ENCODE measurements at places on chromosomes 3 and 15.

- no peak for DNase-seq
Measured at GRCh38 chr3:42511201-42511600, 8.8 kb downstream of the VIPR1 start.

DNA sequence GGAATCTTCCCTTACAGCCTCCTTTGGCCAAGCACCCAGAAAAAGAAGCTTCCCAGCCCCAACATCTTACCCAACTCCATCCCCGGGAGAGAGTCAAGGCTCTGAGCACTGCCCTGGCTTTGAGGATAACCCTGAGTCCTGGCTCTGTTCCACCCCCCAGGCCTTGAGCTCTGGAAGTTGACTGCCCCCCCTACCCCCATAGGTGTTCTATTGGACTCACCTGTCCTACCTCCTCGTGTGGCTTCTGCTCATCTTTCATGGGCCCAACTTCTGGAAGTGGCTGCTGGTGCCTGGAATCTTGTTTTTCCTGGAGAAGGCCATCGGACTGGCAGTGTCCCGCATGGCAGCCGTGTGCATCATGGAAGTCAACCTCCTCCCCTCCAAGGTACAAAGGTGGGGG lies 22.3 kb downstream of the NOX5 start:
- DNase-seq = no peak

- DNase-seq = no peak
Measured at GRCh38 chr3:43748645-43749044, 57.9 kb downstream of the ABHD5 start.

GRCh38 chr3:53123510-53123909 lies 6.7 kb downstream of the RFT1 start:
- no peak for DNase-seq

GRCh38 chr15:23564821-23565394 lies 566 bp upstream of the MKRN3 start:
- DNase-seq = peak; percentile 87

- DNase-seq = no peak
Measured at GRCh38 chr3:133138017-133138416, 99.8 kb downstream of the TMEM108 start.

GRCh38 chr3:158492685-158493084 lies 78.3 kb upstream of the MLF1 start:
- no peak for DNase-seq

DNA sequence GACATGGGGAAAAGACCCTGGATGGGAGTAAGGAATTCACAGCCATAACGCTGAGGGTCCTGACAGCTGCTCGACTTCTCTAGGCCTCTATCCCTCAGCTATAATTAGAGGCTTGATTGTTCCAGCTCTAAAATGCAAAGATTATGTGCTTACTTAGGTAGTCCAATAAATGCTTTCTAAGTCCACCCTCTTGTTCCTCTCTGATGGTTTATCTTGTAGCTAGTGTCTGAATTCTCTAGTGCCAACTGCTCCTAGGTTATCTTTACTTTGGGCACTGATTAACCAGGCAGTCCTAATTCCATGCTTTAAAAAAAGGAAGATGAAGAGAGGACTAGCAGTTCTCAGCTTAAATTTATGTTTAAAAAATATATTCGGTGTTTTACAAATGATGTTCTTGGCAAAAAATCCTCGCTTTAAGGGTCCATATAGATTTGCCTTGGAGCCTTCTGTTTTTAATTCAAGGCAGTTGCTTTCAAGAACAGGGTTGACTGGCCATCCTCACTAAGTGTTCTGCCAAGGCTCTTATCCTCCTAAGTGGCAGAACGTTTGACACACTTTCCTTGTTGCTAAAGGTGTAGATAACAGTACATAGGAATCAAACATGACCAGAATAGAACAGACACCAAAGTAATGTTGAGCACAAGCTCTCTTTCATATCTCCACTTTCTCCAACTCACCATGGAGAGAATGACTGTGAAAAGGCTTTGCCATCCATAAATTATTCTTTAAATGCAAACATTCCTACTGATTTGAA lies 60.6 kb downstream of the THRB start:
- DNase-seq = no peak

- DNase-seq = no peak
Measured at GRCh38 chr15:68618908-68619698, 40.3 kb downstream of the CORO2B start.

GRCh38 chr15:83115831-83116565 lies 8.6 kb downstream of the TM6SF1 start:
- no peak for DNase-seq

DNA sequence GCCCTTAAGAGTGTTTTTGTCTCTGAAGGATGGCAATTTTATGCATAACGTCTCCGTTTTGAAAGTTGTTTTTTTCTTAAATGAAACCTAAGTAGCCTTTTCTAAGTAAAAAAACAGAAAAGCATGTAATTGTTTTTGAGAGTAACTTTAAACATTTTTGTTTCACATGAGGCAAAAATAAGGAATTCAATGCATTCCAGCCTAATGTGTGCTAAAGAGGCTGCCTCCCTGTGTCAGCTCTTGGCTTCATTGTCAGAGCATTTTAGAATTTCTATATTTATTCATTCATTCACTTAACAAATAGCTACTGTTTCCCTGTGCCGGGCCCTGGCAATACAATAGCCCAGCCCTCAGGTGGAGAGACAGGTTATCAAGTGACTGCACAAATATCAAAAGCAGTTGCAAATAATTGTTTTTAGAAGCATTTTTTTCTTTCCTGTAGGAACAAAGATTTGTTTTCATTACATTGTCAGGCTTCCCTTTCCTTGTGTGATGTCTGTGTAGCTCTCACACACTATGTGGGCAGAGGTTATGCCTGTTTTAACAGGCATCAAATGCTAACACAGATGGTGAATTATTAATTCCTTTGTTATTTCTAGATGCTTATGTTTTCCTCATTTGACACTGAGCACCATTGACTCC lies 81.9 kb downstream of the CCK start:
- DNase-seq = no peak

DNA sequence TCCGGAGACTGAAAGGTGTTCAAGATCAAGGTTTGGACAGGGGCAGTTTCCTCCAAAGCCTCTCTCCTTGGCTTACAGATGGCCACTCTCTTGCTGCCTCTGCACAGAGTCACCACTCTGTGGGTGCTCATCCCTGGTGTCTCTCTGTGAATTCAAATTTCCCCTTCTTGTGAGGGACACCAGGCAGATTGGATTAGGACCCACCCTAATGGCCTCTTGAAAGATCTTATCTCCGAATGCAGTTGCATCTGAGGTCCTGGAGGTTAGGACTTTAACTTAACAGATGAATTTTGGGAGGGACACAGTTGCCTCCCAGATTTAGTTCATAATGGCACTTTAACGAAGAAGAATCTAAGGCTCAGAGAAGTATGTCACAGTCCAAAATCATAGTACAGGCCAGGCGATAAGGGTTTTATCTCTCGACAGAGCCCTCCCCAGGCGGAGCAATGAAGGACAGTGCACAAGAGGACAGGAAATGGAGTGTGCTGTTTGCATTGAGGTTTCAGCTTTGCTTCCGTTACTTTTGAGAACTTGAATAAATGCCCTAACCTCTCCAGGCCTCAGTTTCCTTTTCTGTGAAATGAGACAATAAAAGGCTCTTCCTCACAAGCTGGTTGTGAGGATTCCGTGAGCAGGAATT lies 38.9 kb upstream of the KIF23 start:
- DNase-seq = no peak

- no peak for DNase-seq
Measured at GRCh38 chr3:195859846-195860411, 48.2 kb upstream of the MUC4 start.

DNA sequence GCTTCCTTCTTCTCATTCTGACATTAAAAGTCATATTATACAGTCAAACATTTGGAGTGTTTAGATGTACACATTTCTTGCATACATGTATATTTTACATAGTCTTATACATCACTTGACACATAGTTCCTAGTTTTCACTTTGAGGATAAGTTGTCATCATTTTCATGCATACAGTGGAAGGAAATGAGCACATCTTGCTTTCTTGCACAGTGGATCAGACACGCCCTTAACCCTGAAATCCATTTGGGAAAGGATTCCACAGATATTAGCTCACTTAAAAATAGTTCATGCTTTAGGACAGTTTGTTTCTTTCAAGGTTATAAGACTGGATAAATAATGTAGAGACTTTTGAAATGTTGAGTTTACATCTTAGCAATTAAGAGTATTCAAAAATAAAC lies 148.6 kb upstream of the MME start:
- no peak for DNase-seq

GRCh38 chr3:189467451-189467850 lies 163.7 kb upstream of the TP63 start:
- no peak for DNase-seq

GRCh38 chr15:52261498-52262242 lies 33.9 kb downstream of the MYO5C start:
- peak; percentile 72 for DNase-seq

DNA sequence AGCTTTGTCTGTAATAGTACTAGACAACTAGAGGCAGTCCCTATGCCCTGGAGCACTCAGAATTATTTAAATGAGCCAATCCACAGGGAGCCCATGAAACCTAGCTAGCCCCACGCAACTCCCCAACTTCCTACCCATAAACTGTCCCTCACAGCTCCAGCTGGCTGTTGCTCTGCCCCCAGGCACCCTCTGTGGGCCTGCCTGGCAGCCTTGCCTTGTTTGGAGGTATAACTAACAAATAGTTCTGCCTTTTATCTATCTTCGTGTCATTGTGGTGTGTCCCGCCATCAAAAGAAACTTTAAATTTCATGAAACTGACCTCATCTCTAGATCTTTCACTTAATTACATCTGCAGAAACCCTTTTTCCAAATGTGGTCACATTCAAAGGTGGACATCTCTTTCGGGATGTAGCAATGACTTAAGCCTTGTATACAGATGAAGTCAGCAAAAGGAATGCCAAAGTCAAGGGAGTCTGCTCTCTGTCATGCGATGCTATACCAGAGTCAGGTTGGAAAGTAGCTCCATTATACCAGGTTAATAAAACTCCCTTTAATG lies 1.8 kb upstream of the RTP3 start:
- DNase-seq = no peak

- DNase-seq = no peak
Measured at GRCh38 chr3:9170851-9171160, 78.6 kb downstream of the SRGAP3 start.

- no peak for DNase-seq
Measured at GRCh38 chr3:150889106-150889505, 16.1 kb downstream of the MINDY4B start.

GRCh38 chr15:25701721-25702465 lies 161.2 kb downstream of the ATP10A start:
- DNase-seq = no peak

GRCh38 chr15:28998511-28998910 lies 112.7 kb downstream of the APBA2 start:
- DNase-seq = no peak

GRCh38 chr15:55247311-55247710 lies 42.3 kb downstream of the RAB27A start:
- no peak for DNase-seq

GRCh38 chr15:57635300-57635909 lies 43.7 kb downstream of the MYZAP start:
- no peak for DNase-seq

- no peak for DNase-seq
Measured at GRCh38 chr15:35173444-35174118, 88.5 kb upstream of the NANOGP8 start.

DNA sequence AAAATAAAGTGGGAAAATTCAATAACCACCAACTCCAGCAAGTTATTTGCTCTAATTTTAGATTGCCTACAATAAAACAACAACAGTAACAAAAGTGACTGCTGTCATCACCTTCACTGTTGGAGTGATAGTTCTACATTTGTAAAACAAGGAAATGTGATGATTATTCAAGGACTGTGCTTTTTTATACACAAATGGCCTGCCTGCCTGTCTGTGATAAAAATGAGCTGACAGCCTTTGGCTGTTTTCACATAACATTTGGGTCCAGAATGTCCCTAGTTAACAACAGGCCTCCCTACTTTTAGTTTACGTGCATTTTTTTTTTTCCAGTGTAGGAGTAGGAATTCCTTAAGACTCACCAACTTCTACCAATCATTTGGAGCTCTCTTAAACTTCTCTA lies 768.8 kb downstream of the PDCD6IP start:
- no peak for DNase-seq

- no peak for DNase-seq
Measured at GRCh38 chr15:79408041-79408440, 24.1 kb upstream of the MINAR1 start.

GRCh38 chr15:51833772-51834171 lies 4.3 kb downstream of the TMOD3 start:
- no peak for DNase-seq

- no peak for DNase-seq
Measured at GRCh38 chr3:115293321-115293720, 146.2 kb upstream of the ZBTB20 start.

DNA sequence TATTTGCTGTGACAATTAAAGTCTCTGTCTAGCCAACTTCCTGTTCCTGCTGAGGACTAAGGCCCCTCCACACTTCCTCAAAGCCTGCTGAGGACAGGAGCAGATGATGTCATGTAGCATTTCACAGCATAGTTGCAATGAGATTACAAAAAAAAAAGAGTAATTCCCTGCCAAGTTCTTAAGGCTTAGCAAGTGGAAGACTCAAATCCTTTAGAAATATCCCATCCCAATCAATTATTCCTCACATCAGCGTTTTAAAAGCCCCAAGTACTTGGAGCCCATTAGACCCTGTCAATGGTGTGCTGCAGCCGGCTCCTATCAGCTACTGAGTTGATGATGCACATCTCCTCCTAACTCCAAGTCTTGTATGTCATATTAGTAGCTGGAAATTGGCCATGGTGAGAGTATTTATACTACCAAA lies 51.7 kb downstream of the TRANK1 start:
- DNase-seq = no peak

DNA sequence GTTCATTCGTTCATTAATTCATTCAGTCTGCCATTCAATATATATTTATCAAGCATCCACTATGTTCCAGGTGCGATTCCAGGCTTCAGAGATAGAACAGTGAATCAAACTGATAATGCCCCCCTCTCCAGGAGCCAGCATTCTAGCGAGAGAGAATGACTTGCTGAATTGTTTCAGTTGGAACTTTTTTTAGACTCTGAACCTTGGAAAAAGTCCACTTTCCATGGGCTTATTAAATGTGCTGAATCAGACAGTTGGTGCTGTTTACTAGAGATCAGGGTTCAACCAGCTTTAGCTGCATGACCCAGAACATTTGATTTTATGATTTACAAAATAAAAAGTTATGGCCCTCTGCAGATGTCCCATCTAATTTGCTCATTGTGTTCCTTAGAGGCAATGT lies 213.2 kb downstream of the THSD4 start:
- DNase-seq = no peak

GRCh38 chr3:4514321-4514720 lies 21.2 kb downstream of the ITPR1 start:
- DNase-seq = no peak

GRCh38 chr15:74396445-74397238 lies 29.2 kb upstream of the CYP11A1 start:
- no peak for DNase-seq

GRCh38 chr3:178631950-178632349 lies 95.7 kb downstream of the KCNMB2 start:
- DNase-seq = no peak

- DNase-seq = no peak
Measured at GRCh38 chr3:48591886-48592518, 3.1 kb downstream of the COL7A1 start.

Data from brain (organoid and tissue), 16 donors.